Pulmonary artery endothelial cell (primary cell): ENCODE measurements at places on chromosomes 5 and 9. TPM values are rescaled to one million over a fixed set of nuclear protein-coding genes. Genes with fewer than 3 reads are reported as not detected.

KLHL3 gene
- 14.9 and 20.0 TPM in 2 replicates for total RNA-seq

NOTCH1 gene
- total RNA-seq: 70.7 and 92.1 TPM in 2 replicates

PCDHB12 gene
- 0.21 and 0.33 TPM in 2 replicates for total RNA-seq

FBXW2 gene
- 39.1 and 49.9 TPM in 2 replicates for total RNA-seq

DMRTA1 gene
- total RNA-seq: 0.20 and 0.35 TPM in 2 replicates

LAMC3 gene
- 0.07 TPM in 1 of 2 replicates, not detected in the other for total RNA-seq

ANKRD20A1 gene
- 1.3 and 1.6 TPM in 2 replicates for total RNA-seq

HTR4 gene
- not detected in 2 replicates for total RNA-seq

CMYA5 gene
- under 0.01 and 0.07 TPM in 2 replicates for total RNA-seq

GABRA6 gene
- total RNA-seq: not detected in 2 replicates

GFI1B gene
- total RNA-seq: not detected in 2 replicates

AGGF1 gene
- total RNA-seq: 23.1 and 35.4 TPM in 2 replicates

DOCK2 gene
- total RNA-seq: 0.20 and 0.46 TPM in 2 replicates

PRUNE2 gene
- 8.4 and 21.2 TPM in 2 replicates for total RNA-seq
